ENCODE measurements at places on chromosomes 3 and 15.

- DNase-seq = no peak
Observed at GRCh38 chr3:170387950-170388349, 30.4 kb downstream of the SKIL start.

DNA sequence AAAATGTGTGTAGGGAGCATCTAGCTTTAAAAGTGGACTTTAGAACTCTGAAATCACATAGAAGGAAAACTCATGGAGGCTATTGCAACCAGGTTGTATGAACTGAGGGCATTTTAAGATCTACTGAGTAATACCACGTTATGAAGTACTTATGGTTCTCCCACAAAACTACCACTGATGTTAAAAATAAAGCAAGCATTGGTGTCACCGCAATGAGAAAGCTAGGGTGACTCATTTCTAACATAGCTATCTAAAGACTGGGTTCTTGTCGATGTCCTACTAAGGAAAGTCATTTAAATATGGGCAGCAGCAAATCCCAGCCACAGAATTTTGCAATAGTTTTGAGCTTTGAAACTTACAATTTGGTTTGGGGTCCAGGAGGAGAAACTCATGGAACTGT lies 584.8 kb downstream of the DIPK2A start:
- DNase-seq = no peak

GRCh38 chr3:124851136-124851535 lies 36.0 kb downstream of the ITGB5 start:
- DNase-seq = no peak

- no peak for DNase-seq
Observed at GRCh38 chr3:94234177-94234788, 171.4 kb downstream of the NSUN3 start.

- peak; percentile 34 for DNase-seq
Observed at GRCh38 chr15:66165856-66166255, 87.7 kb downstream of the MEGF11 start.

- peak; percentile 50 for DNase-seq
Observed at GRCh38 chr3:184145111-184145524, 10.0 kb downstream of the EIF2B5 start.

- no peak for DNase-seq
Observed at GRCh38 chr15:73010154-73011152, 41.8 kb upstream of the NEO1 start.

DNA sequence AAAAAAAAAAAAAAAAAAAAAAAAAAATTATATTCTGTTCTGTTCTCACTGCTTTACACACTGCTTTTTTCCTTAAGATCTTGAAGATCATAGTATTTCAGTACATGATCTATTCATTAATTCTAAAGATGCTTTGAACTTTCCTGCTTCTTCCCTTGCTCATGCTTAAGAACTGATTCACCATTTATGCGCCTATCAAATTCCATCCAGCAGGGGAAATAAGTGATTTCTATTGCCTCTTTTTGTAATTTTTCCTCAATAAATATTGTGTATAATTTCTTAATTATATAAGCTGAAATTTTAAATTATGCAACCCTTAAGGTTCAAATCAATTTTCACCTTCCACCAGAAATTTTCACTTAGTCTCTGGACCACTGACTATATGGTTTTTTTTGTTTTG lies 10.6 kb downstream of the DENND6A start:
- no peak for DNase-seq

DNA sequence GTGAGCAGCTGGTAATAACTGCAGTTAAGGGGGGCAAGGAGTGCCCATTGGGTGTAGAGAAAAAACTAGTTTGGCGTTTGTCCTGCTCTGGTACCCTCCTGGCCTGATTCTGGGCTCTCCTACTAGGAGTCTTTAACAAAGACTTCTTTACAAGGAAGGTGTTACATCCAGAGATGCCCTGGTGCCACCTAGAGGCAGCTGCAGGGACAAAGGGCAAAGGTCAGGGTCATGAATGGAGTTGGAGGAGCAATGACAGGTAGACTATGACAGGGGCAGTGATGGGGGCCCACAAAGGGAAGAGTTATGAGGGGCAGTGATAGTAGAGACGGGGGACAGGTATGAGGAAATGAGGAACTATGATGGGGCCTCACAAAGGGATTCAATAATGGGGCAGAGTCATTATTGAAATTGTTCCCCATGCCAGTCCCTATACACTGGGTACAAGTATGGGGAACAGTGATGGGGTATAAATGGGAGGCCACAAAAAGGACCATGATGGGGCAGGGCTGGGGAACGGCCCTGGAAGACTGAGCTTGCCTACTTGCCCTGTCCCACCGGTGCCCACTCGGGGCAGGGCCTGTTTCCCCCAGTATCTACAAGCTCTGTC lies 7.9 kb downstream of the CCDC71 start:
- DNase-seq = no peak

- DNase-seq = no peak
Observed at GRCh38 chr3:86988235-86988634, 2.7 kb downstream of the VGLL3 start.

GRCh38 chr3:150371741-150372254 lies 36.3 kb upstream of the TSC22D2 start:
- no peak for DNase-seq

- DNase-seq = no peak
Observed at GRCh38 chr15:80951941-80952340, 37.7 kb downstream of the MESD start.

DNA sequence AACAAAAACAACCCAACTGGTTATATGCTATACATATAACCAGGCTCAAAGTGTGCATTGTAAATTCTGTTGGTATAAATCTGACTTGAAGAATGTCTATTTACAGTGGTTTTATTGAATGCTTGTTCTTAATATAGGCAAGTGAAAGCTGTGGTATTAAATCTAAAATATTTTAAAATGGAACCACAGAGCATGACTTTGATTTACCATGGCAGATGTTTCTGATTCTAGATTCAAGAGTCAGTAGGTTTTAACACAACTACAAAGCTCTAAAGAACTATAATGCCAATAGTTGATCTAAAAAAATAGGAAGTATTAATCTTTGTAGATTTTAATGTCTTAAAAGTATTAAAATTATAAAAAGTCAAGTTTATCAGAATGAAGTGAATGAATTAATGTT lies 141.9 kb upstream of the PLSCR5 start:
- no peak for DNase-seq

GRCh38 chr3:110564674-110565073 lies 506.9 kb upstream of the NECTIN3 start:
- no peak for DNase-seq

- DNase-seq = peak; percentile 75
Observed at GRCh38 chr15:39171944-39172368, 408.9 kb upstream of the THBS1 start.

DNA sequence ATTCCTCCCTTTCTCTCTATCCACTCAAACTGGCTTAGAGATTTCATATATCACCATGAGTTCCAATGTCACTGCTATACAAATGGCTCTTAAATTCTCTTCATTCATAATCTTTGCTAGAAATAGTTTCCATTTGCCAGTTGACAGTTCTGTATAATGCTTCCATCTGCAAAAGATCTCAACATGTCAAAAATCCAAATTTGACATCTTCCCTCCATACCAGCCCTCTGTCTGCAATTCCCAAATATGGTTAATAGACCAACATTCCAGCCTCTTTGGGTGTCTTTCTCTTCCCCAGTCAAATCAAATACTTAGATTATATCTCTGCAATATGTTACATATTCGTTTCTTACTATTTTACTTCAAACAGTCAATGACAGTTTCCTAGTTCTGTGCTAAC lies 64.2 kb upstream of the SERPINI2 start:
- no peak for DNase-seq

All from NCI-H524 treated with DMSO at 0.1 percent for 48 hours (cell line).